Left ventricle myocardium superior (tissue), 1 donor: ENCODE measurements at places on chromosomes 5 and 9. TPM values are rescaled to one million over a fixed set of nuclear protein-coding genes. Genes with fewer than 3 reads are reported as not detected.

DNA sequence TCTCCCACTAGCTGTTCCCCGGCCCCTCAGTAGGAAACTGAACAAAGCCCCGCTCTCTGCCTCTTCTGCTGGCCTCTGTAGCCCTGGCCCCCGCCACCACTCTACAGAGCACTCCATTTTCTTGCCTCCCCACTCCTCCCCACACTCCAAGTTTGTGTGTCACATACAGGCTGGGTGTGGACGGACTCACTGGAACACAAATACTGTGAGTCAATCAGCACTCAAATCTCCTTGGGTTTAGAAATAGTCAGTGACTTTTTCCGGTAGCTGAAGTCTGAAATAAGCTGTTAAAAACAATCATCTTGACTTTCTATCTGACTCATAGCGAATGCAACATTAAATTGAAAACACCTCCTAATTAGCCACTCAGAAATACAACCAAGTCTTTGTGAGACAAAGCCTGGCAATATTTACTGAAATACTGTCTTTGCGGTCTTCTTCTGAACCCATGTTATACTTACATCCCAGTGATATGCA lies 122.5 kb downstream of the LHFPL2 start:
- no peak for DNase-seq

- no peak for DNase-seq
These were observed 213.6 kb downstream of the EFNA5 start for GRCh38 chr5:107457138-107457537.

DNA sequence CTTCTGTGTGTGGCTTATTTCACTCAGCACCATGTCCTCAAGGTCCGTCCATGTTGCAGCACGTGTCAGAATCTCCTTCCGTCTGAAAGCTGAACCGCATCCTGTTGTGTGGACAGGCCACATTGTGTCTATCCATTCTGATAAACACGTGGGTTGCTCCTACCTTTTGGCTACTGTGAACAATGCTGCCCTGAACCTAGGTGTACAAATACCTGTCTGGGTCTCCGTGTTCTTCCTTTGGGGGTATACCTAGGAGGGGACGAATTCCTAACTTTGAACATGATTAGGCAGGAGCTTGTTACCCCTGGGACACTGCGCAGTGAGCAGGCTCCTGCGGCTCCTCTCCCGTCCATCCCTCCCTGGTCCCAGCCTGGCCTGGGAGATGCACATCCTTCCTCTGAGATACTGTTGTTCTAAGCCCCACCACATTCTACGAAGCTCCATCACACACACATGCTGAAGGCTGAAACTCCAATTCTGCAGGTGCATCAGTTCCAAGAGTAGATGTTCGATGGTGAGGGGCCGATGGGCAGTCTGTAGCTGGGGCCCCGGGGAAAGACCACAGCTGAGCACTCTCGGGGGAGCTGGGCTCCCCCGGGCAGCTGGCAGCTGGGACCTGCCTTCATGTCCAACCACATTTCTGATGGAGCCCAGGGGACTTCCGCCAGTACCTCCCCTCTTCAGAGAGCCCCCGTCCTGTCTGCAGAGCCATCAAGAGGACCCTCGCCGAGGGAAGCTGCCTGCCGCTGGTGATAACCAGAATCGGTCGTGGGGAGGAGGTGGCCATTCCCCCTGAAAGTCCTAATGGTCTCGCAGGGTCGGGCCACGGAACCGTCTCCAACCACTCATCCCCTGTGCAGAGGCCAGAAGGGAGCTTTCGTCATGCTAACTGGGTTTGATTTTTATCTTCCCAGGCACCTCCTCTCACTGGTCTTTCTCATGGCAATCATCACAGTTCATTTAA lies 120.9 kb downstream of the COL23A1 start:
- DNase-seq: no peak

DNA sequence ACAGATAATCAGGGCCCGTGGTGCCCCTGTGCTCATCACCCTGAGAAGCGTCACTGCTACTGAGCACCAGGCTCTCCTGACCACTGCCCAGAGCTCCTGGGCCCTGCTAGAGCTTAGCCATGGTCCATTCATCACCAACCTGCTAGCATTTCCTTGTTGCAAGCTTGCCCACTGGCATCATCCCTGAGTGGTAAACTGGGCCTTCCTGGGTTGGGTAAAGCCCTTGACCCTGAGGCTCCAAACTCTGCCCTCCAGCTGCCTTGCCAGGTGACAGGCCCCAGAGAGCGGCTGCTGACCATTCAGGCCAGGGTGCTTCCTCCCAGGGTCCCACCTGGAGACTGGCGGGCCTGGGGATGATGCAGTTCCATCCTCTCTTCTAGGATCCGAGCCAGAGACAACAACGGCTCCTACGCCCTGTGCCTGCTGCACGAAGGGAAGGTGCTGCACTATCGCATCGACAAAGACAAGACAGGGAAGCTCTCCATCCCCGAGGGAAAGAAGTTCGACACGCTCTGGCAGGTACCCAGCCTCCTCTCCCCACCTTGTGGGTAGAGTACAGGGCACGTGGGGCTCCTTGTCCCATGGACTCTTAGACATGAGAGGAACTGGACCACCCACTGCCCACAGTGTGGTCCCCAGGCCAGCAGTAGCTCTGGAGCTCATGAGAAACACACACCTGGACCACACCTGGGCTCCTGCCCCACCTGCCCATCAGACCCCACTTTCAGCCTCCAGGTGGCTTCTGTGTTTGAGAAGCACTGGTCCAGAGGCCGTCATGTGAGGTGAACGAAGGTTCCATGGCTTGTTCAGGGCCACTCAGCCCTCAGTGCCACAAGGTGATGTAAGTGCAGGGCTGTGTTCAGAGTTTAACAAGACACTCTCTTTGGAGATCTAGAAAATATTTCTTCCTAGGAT lies 60.5 kb downstream of the SYK start:
- DNase-seq: no peak

- no peak for DNase-seq
These were observed 69.0 kb downstream of the DAB2IP start for GRCh38 chr9:121720311-121721057.

Gene STOML2
- total RNA-seq: 150 TPM

Gene MYOZ3
- 3.2 TPM for total RNA-seq
